Small intestine (tissue), 16 donors: ENCODE measurements at places on chromosomes 16 and 17. TPM values are rescaled to one million over a fixed set of nuclear protein-coding genes. Genes with fewer than 3 reads are reported as not detected.

Gene LRRC75A
- 48.1 TPM for polyA plus RNA-seq

Gene CCL15
- 51.9 TPM for polyA plus RNA-seq

Gene NUPR1
- polyA plus RNA-seq: 6.6 TPM

Gene FN3K
- 261 TPM for polyA plus RNA-seq

Gene CES3
- 20.5 TPM for polyA plus RNA-seq

Gene KRT20
- polyA plus RNA-seq: 1,534 TPM

Gene NPIPA1
- 86.4 TPM for polyA plus RNA-seq

Gene TMEM132E
- 0.07 TPM for polyA plus RNA-seq

GRCh38 chr16:53913099-53913870, 209.3 kb downstream of the FTO start:
- no peak overlapping the region for H3K27ac ChIP-seq
- H3K4me1 ChIP-seq: peaks cover 3% of the 10 kb centered on the region
- DNase-seq: no peak
- no peaks in the 10 kb centered on the region for H3K36me3 ChIP-seq

- H3K27me3 ChIP-seq: no peaks in the 10 kb centered on the region
- DNase-seq: no peak
- no peaks in the 10 kb centered on the region for H3K4me1 ChIP-seq
These were observed 38.4 kb downstream of the CHD9NB start for GRCh38 chr16:53014287-53014686.

- no peaks in the 10 kb centered on the region for H3K27me3 ChIP-seq
- H3K4me3 ChIP-seq: no peak overlapping the region
These were observed 152.0 kb downstream of the SLC39A11 start for GRCh38 chr17:72940496-72940895.

DNA sequence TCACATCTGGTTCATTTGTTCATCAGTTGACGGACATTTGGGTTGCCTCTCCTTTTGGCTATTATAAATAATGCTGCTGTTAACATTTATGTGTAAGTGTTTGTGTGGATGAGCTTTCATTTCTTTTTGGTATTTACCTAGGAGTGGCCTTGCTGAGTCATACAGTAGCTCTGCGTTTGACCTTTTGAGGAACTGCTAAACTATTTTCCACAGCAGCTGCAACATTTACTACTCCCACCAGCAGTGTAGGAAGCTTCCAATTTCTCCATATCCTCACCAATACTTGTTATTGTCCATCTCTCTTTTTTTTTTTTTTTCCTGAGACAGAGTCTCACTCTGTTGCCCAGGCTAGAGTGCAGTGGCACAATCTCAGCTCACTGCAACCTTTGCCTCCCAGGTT, 20.7 kb upstream of the PLCG2 start:
- DNase-seq: peak; percentile 65
- H3K4me3 ChIP-seq: no peak overlapping the region
- H3K36me3 ChIP-seq: no peaks in the 10 kb centered on the region
- no peaks in the 10 kb centered on the region for H3K27me3 ChIP-seq

GRCh38 chr17:9768381-9768934, 22.9 kb downstream of the DHRS7C start:
- no peak overlapping the region for H3K4me3 ChIP-seq
- H3K27ac ChIP-seq: no peak overlapping the region
- no peaks in the 10 kb centered on the region for H3K27me3 ChIP-seq
- peak; percentile 23 for DNase-seq

- H3K27ac ChIP-seq: no peak overlapping the region
- H3K36me3 ChIP-seq: no peaks in the 10 kb centered on the region
- no peaks in the 10 kb centered on the region for H3K4me1 ChIP-seq
- no peak for DNase-seq
- H3K4me3 ChIP-seq: no peak overlapping the region
These were observed 223.3 kb upstream of the SALL1 start for GRCh38 chr16:51374346-51374745.

GRCh38 chr17:34110315-34110714, 144.8 kb upstream of the CCL2 start:
- no peaks in the 10 kb centered on the region for H3K36me3 ChIP-seq
- H3K4me1 ChIP-seq: no peaks in the 10 kb centered on the region
- no peak for DNase-seq
- H3K27me3 ChIP-seq: no peaks in the 10 kb centered on the region
- no peak overlapping the region for H3K27ac ChIP-seq

GRCh38 chr17:57600074-57600473, 145.0 kb downstream of the CCDC182 start:
- H3K4me3 ChIP-seq: no peak overlapping the region
- peaks cover 41% of the 10 kb centered on the region for H3K36me3 ChIP-seq
- peak; percentile 45 for DNase-seq
- H3K27me3 ChIP-seq: no peaks in the 10 kb centered on the region

DNA sequence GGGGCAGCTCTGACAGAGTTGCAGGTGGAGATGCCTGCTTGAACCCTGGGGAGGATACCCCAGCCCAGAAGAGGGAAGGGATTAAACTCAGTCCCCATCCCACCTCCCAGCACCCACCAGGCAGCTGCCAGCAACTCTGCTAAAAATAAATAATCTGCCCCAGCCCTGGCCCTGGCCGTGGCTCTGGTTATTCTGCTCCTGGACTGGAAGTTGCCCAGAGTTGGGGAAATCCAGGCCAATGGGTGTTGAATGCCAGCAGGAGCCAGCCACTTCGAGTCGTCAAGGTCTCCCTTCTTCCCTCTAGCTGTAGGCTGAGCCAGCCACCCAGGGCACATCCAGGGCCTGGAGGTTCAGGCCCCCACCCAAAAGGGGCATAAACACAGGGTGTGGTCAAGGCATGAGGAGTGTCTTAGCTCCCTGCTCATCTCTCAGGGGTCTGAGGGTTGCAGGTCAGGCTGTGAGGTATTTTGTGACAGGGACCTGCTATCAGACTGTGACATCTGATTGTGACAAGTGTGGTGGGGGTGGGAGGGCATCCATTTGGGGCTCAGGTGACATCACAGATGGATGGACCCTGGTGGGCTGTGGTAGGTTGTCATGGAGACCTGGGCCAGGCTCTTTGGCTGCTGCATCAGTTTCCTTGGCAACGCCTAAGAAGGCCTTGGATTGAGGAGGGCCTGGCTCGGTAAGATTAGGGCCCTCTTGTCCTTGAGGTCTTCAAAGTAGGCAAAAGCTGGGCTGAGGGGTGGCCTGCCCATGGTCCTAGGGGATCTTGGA, 1.0 kb upstream of the RRAD start:
- H3K27me3 ChIP-seq: no peaks in the 10 kb centered on the region
- no peaks in the 10 kb centered on the region for H3K36me3 ChIP-seq
- peaks cover 15% of the 10 kb centered on the region for H3K4me1 ChIP-seq

- no peak overlapping the region for H3K27ac ChIP-seq
- H3K4me3 ChIP-seq: no peak overlapping the region
- no peaks in the 10 kb centered on the region for H3K27me3 ChIP-seq
- no peak for DNase-seq
- H3K4me1 ChIP-seq: no peaks in the 10 kb centered on the region
These were observed 27.3 kb downstream of the NUBP1 start for GRCh38 chr16:10770907-10771306.

GRCh38 chr16:64545768-64546167, 576.1 kb downstream of the CDH11 start:
- no peak overlapping the region for H3K4me3 ChIP-seq
- no peaks in the 10 kb centered on the region for H3K27me3 ChIP-seq
- no peak overlapping the region for H3K27ac ChIP-seq

DNA sequence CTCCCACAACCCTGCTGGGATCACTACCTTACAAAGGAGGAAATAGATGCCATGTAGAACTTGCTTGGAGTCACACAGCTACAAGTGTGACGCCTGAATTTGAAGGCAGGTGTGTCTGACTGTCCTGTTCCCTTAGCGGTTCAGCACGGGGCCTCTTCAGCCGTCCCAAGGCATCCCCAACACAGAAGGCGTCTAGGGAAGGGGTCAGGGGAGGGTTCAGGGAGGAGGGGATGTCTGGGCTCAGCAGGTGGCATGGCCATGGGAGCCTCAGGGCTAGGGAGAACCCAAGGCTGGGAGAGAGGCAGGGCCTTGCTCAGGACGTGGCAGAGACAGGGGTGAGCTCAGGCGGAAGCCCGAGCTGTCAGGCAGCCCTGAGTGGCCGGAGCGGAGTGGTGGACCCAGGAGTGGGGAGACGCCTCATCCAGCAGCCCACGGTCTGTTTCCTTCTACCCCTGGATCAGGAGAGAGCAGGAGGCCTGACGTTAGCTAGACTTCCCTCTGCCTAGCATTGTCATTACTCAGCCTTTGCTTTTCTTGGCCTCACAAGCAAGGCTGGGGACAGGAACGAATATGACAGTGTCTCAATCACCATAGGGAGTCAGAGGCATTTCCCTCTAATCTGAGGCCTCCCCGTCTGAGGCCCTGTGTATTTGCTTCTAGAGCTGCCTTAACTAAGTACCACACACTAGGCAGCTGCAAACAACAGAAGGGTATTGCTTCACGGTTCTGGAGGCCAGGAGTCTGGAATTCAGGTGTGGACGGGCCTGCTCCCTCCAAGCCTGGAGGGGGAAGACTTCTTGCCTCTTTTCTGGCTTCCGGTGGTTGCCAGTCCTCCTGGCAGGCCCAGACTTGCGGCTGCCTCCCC, 31.3 kb upstream of the ANKRD40CL start:
- H3K4me1 ChIP-seq: no peaks in the 10 kb centered on the region
- DNase-seq: no peak
- H3K27ac ChIP-seq: no peak overlapping the region

DNA sequence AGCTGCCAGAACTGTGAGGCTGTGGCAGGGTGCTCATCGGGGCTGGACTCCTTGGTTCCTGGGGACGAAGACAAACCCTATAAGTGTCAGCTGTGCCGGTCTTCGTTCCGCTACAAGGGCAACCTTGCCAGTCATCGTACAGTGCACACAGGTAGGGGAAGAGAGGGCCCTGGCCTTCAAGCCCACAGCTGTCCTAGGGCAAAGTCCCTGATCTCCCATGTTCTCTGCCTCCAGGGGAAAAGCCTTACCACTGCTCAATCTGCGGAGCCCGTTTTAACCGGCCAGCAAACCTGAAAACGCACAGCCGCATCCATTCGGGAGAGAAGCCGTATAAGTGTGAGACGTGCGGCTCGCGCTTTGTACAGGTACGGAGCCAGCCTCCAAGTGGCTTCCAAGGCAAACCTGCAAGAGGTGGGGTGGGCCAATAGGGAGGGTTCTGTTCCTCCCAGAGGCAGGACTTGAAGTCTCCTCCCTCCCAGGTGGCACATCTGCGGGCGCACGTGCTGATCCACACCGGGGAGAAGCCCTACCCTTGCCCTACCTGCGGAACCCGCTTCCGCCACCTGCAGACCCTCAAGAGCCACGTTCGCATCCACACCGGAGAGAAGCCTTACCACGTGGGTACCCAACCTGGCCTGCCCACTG, 3.7 kb downstream of the BCL6B start:
- H3K27me3 ChIP-seq: no peaks in the 10 kb centered on the region
- no peak overlapping the region for H3K4me3 ChIP-seq
- DNase-seq: no peak
- no peaks in the 10 kb centered on the region for H3K36me3 ChIP-seq
- peaks cover 3% of the 10 kb centered on the region for H3K4me1 ChIP-seq
- no peak overlapping the region for H3K27ac ChIP-seq

GRCh38 chr16:84844049-84844350, 24.2 kb downstream of the CRISPLD2 start:
- no peak overlapping the region for H3K4me3 ChIP-seq
- H3K27ac ChIP-seq: no peak overlapping the region
- no peaks in the 10 kb centered on the region for H3K4me1 ChIP-seq
- no peaks in the 10 kb centered on the region for H3K36me3 ChIP-seq
- no peaks in the 10 kb centered on the region for H3K27me3 ChIP-seq

- DNase-seq: peak; percentile 19
- no peaks in the 10 kb centered on the region for H3K4me1 ChIP-seq
- no peak overlapping the region for H3K27ac ChIP-seq
- H3K36me3 ChIP-seq: peaks cover 23% of the 10 kb centered on the region
These were observed 24.8 kb downstream of the MAP1LC3B start for GRCh38 chr16:87416826-87417527.

DNA sequence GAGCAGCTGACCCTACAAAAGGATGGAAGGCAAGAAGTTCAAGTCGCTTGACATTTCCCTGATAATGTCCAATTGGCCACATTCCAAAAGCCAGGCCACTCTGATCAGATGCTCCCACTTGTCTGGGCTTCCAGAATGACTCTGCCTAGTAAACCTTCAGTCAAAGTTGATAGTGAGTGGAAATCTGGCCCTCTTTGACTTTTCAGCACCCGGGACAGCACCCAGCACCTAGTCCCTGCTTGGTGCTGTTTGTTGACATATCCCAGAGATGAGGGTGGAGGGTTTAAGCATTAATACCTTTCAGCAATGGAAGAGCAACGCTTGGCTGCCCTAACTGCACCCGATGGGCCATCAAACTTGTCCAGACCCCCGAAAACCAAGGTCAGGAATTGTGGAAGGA, 131.3 kb downstream of the AIPL1 start:
- no peak overlapping the region for H3K27ac ChIP-seq
- H3K27me3 ChIP-seq: no peaks in the 10 kb centered on the region
- no peaks in the 10 kb centered on the region for H3K36me3 ChIP-seq
- H3K4me3 ChIP-seq: no peak overlapping the region
- DNase-seq: no peak

DNA sequence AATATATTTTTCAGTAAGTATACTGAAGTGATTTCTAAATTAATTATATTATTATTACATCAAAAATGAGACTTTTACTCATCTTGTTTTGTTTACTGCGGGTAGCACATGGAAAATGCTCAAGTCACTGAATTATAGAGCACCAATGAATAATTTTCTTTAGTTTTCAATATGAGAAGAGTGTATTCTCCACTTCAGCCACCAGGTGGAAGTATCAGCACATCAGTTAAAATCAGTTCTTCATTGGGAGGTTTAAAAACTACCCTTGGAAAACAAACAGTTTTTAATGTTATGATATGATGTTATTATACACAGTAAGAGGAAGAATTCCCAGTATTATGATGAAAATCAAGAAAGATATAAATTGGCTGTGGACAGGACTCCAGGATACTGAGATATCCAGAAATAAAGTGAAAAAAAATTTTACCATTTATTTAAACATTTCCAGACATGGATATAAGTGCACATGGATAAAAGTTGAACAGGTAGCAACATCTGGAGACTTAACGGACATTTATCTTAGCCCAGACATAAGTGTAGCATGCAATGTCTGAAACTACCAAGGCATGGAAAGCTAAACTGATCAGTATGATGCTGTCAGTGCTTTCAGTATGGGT, 467.3 kb downstream of the KCNJ2 start:
- no peak overlapping the region for H3K27ac ChIP-seq
- DNase-seq: peak; percentile 36
- no peak overlapping the region for H3K4me3 ChIP-seq
- H3K36me3 ChIP-seq: no peaks in the 10 kb centered on the region
- H3K27me3 ChIP-seq: no peaks in the 10 kb centered on the region

DNA sequence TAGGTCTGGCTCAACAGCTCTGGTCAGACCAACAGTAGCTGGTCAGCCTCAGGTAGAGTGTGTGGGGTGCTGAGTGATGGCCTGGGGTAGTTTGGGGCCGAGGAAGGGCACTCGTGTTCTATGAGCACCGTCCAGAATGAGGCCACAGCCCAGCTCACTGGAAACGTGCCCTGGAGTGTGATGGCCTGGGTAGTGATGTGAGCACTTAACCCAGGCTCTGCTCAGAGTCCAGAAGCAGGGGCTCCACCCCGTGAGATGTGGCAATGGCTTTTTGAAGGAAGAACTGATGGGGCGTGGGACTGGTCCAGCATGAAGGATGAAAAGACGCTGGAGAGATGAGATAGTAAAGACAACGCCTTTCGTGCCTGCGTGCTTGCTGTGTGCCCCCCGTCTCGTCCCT, 35.3 kb downstream of the NTN1 start:
- no peak overlapping the region for H3K27ac ChIP-seq
- H3K27me3 ChIP-seq: no peaks in the 10 kb centered on the region
- DNase-seq: no peak
- H3K36me3 ChIP-seq: no peaks in the 10 kb centered on the region
- no peak overlapping the region for H3K4me3 ChIP-seq

GRCh38 chr16:70685938-70686375, at the start of gene MTSS2:
TSS of gene MTSS2 (minus strand) at chr16:70686053. CDS start at chr16:70685791, 262 bp downstream.
- peak within 1 kb of the TSS; percentile 50 for H3K4me3 ChIP-seq
- H3K27ac ChIP-seq: peak within 1 kb of the TSS; percentile 12
- no peaks in the 10 kb centered on the region for H3K4me1 ChIP-seq
